ENCODE measurements at places on chromosomes 6 and 20. TPM values are rescaled to one million over a fixed set of nuclear protein-coding genes. Genes with fewer than 3 reads are reported as not detected.

VGLL2 gene
- total RNA-seq: not detected

OLIG3 gene
- not detected for total RNA-seq

TPX2 gene
- 35.1 TPM for total RNA-seq

STMN3 gene
- 38.9 TPM for total RNA-seq

PLCB1 gene
- 4.9 TPM for total RNA-seq

ZBTB46 gene
- total RNA-seq: 3.7 TPM

RPL10A gene
- total RNA-seq: 2,306 TPM

SEC23B gene
- total RNA-seq: 48.0 TPM

SCRT2 gene
- total RNA-seq: not detected

DDX43 gene
- 0.08 TPM for total RNA-seq
